ENCODE measurements at places on chromosomes 3 and 15. TPM values are rescaled to one million over a fixed set of nuclear protein-coding genes. Genes with fewer than 3 reads are reported as not detected.

The TTLL13 gene
- total RNA-seq, result not detected

The ZNF445 gene
- total RNA-seq, result 11.1 TPM

DNA sequence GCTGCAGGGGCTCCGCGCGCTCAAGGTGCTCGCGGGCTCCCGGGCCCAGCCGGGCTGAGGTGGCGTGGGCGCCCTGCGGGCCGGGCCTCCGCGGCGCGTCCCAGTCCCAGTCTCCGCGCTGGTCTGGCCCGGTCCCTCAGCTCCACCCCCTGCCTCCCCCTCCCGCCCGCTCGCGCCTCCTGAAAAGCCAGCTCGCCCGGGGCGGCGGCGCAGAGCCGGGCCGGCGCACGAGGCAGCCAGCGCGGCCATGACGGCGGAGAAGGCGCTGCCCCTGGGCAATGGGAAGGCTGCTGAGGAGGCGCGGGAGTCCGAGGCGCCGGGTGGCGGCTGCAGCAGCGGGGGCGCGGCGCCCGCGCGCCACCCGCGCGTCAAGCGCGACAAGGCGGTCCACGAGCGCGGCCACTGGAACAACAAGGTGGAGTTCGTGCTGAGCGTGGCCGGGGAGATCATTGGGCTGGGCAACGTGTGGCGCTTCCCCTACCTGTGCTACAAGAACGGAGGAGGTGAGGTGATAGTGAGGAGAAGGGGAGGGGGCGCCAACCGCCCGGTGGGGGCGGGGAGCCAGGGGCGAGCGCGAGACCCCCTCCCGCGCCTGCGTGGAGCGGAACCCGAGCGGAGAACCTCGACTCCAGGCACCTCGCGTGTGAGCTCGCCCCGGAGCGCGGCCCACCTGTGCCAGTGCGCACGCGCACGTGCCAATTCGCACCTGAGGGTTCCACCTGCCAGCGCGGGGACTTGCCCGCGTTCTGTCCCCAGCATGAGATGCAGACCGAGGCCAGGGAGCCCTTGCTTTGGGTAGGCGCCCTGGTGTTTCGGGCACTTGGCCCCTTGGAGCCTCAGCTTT lies at the start of gene SLC6A11:
Gene SLC6A11 (plus strand): TSS at position 210 of the 844 bp plus-strand sequence. CDS start 38 bp downstream, at position 248.
- DNase-seq, result peak; percentile 25

DNA sequence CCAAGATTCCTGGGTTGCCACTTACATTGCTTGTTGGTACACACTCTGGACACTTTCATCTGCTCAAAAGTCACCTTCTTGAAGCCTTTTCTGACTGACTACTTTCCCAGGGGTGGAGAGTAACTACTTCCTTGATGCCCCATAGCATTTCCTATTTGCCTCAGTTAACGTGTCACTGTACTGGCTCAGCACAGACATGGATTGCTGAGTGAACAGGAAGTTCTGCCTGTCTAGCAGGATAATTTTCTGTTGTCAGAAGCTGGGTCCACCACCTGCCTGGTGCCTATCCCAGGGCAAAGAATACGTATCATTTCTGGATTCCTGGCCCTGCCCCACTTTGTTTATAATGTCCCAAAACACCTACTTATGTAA lies 15.3 kb upstream of the ABHD17C start:
- DNase-seq, result no peak

DNA sequence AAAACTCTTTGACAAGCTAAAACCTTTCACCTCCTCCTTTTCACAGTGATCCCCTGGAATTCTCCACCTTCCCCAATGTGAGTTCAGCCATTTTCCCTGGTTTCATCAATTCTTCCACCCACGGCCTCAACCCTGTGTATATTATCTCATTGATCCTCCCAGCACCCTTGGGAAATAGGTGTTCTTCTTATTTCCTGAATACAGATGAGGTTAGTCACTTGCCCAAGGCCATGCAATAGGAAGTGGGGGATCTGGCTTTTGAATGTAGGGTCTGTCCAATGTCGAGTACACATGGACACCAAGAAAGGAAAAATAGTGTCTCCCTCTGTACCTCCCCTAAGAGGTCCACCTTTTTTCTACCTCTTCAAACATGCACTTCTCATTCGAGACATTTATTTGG lies 262.8 kb upstream of the ST8SIA2 start:
- DNase-seq, result no peak

DNA sequence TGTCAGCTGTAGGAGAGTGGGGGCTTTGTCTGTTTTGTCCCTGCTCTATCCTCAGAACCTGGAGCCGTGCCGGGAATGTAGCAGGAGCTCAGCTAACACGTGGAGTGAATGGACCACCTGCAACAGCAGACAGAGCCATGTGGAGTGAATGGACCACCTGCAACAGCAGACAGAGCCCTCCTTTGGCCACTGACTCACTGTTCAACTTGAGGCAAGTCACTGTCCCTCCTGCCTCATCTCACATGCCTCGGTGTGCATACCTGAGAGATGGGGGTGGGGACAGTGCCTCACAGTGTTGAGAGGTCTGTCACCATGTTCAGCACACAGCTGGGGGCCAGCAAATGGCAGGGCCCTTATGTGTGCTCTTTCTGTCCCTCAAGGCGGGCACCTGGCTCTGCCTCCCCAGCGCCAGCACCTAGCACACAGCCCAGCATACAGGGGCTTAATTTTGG lies 27.9 kb downstream of the FEM1B start:
- no peak for DNase-seq

Data from left cardiac atrium (tissue), 4 donors.